ELR (cell line): ENCODE measurements at places on chromosomes 4 and X.

GRCh38 chr4:153038623-153039311, 102.6 kb downstream of the FHDC1 start:
- no peak for DNase-seq

DNA sequence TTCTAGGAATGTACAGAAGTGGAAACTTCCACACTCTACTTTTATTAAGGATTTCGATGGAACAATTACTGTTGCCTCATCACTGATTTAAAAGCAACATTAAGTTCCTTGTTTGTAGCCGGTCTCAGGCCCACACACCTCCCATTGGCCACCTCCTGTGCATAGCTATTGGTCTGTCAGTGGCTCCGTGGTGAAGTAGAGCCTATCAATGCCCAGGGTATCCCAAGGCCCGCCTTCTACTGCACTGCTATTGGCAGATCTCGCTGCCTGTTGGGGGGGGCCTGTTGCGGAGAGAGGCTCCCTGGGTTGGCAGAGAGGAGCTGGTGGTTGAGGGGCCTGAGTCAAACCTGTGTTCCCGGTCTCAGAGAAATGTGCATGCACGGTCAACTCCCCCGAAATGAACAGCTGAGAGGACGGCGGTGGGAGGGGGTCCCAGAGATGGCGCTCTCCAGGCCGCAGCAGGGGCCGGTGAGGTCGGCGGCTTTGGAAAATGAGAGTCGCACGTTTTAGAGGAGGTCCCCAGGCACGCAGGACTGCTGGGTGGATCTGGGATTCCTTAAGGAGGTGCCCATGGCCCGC, 4.9 kb upstream of the ARAF start:
- peak; percentile 88 for DNase-seq

DNA sequence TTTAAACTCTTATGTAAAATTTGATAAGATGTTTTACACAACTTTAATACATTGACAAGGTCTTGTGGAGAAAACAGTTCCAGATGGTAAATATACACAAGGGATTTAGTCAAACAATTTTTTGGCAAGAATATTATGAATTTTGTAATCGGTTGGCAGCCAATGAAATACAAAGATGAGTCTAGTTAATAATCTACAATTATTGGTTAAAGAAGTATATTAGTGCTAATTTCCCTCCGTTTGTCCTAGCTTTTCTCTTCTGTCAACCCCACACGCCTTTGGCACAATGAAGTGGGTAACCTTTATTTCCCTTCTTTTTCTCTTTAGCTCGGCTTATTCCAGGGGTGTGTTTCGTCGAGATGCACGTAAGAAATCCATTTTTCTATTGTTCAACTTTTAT, at the start of gene ALB:
Gene ALB, plus strand, starts transcription at position 246 of the 400 bp plus-strand sequence. Its CDS starts 41 bp downstream, at position 287.
- DNase-seq, result no peak

DNA sequence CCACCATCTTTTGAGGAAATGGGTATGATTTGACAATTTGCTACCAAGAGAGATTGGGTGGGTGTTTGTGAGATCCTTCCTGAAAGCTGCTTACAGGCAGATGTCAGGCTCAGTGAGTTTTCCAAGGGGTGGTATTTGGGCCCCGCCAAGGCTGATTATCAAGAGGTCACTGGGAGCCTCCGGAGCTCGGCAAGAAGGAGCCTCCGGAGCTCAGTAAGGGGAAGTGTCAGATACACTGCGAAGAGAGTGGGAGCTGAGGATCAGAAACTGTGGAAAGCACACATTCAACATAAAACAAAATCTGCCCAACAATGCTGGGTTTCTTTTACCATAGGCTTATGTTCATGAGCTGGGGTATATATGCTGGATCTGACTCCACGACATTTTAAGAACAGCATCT, 714 bp downstream of the RTL3 start:
- no peak for DNase-seq

DNA sequence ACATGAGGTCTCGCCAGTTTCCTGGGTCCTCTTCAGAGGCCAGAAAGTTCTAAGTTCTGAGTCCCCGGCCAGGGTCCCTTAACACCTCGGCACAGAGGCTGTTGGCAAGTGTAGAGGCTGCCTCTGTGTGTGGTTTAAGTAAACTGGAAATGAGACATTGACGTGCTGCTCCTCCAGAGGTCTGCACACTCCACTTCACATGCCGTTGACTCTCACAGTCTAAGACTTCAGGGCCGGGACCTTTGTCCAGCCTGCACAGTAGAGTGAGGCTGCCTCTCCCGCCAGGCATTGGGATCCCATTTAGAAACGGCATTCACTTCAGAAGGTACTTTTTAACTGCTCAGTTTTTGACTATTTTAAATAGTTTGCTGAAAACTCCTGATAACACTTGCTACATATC, 10.6 kb upstream of the TADA2B start:
- no peak for DNase-seq

GRCh38 chr4:42678512-42678911, 21.6 kb upstream of the ATP8A1 start:
- no peak for DNase-seq

GRCh38 chr4:139834226-139834662, 168.6 kb downstream of the MGST2 start:
- DNase-seq, result no peak

DNA sequence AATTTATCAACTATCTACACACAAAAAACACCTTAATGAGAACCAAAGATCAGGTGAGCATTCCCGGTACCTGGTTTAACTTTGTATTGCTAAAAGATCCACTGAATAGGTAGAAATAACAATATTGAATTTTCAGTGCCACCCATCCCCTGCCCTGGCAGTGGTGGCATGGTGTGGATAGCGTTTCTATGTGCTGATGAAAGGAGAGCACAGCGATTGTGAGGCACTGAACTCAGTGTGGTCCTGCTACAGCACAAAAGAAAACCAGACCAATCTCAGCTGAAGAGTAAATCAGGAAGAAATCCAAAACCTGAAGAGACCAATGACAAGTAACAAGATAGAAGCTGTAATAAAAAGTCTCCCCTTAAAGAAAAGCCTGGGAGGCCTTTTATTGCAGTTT, 984.6 kb upstream of the AGA start:
- DNase-seq, result no peak
